GM23248 (cell line): ENCODE measurements at places on chromosomes 3 and 15. TPM values are rescaled to one million over a fixed set of nuclear protein-coding genes. Genes with fewer than 3 reads are reported as not detected.

DNA sequence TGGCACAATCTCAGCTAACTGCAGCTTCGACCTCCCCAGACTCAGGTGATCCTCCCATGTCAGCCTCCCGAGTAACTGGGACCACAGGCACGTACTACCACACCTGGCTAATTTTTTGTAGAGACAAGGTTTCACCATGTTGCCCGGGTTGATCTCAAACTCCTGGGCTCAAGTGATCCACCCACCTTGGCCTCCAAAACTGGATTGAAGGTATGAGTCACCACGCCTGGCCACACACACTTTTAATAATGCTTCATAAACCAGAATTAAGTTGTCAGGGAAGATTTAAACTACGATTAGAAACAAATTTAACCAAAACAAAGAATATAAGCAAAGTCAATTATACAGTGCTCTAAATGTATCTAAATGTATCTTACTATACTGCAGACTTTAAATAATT lies 87.5 kb downstream of the LRRFIP2 start:
- H3K4me3 ChIP-seq: no peak overlapping the region
- DNase-seq: peak; percentile 39
- no peak overlapping the region for H3K27ac ChIP-seq
- peaks cover 57% of the 10 kb centered on the region for H3K36me3 ChIP-seq

DNA sequence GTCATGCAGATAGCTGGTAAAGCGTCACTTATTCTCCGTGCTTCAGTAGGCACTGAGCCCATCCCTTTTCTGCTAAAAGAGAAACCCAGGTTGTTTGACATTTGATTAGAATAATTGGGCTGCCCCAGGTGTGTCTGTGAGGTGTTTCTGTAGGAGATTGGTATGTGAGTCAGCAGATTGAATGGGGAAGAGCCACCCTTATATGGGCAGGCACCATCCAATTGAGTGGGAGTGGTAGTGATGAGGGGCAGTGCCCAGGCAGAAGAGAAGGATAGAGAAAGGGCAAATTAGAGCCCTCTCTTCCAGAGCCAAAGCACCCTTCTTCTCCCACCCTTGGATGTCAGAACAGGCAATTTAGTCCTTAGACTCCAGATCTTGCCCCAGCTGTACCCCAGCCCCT lies 384.3 kb upstream of the GBE1 start:
- no peak for DNase-seq
- no peaks in the 10 kb centered on the region for H3K4me1 ChIP-seq
- H3K27ac ChIP-seq: no peak overlapping the region

DNA sequence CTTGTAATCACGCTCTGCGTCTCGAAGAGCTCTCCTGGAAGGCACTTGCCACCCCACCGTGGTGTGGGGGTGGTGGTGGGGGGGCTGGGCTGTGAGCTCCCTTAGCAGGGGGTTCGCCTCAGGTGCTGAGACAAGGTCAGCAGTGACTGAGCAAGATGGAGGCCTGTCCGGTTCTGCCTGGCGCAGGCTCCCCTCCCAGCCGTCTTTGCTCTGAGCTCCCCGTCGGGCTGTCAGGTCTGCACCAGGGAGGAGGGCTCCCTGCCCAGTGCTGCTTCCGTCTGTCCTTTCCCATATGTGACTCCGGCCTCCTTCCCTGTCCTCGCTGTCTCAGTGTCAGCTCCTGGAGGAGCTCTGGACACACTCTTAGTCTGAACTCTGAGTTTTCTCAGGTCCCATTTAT lies 80.0 kb downstream of the PLXNA1 start:
- peaks cover 4% of the 10 kb centered on the region; the same call in 1 of the 2 replicates for H3K27me3 ChIP-seq
- DNase-seq: no peak
- no peak overlapping the region for H3K4me3 ChIP-seq
- H3K27ac ChIP-seq: no peak overlapping the region
- peaks cover 6% of the 10 kb centered on the region for H3K4me1 ChIP-seq

- no peak overlapping the region for H3K4me3 ChIP-seq
- H3K27me3 ChIP-seq: 0 out of 2 replicates have a peak, but pooled peaks cover 3% of the 10 kb centered on the region
- no peaks in the 10 kb centered on the region for H3K36me3 ChIP-seq
- DNase-seq: peak; percentile 47
- no peaks in the 10 kb centered on the region for H3K4me1 ChIP-seq
- H3K27ac ChIP-seq: no peak overlapping the region
Measured at GRCh38 chr3:32934150-32934742, 17.2 kb upstream of the CCR4 start.

- no peaks in the 10 kb centered on the region for H3K36me3 ChIP-seq
- no peak for DNase-seq
- H3K4me3 ChIP-seq: no peak overlapping the region
- no peaks in the 10 kb centered on the region for H3K4me1 ChIP-seq
- H3K27me3 ChIP-seq: peaks cover 16% of the 10 kb centered on the region
- no peak overlapping the region for H3K27ac ChIP-seq
Measured at GRCh38 chr15:95327661-95328060, 1002.8 kb upstream of the NR2F2 start.

RPS27L gene
- 110 and 151 TPM in 2 replicates for total RNA-seq

C2CD4A gene
- total RNA-seq: not detected in 2 replicates

ADCY5 gene
- total RNA-seq: 0.38 and 1.2 TPM in 2 replicates
